ENCODE measurements at places on chromosomes 3 and 15.
A peak's percentile ranks its signal among the peaks of the same experiment; 100 is the strongest.

GRCh38 chr3:140655678-140656077 is 22.2 kb upstream of the TRIM42 start:
- DNase-seq, result no peak

DNA sequence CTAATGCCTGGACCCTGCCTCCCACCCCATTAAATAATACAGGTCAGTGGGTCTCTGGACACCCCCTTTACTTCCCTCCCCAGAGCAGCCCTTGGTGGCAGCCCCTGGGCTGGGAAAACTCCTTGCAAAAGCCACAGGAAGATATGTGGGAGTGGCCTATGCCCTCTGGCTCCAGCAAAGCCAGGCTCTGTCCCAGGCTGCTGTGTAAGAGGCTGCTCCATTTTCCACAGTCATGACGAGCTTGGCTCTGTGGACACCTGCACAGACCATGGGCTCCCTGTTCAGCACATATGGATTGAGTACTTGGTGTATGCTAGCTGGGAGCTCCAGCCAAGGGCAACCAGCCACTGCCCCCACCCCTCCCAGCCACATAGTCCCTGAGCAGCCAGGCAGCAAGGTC is 13.0 kb downstream of the CACNA2D2 start:
- no peak for DNase-seq

DNA sequence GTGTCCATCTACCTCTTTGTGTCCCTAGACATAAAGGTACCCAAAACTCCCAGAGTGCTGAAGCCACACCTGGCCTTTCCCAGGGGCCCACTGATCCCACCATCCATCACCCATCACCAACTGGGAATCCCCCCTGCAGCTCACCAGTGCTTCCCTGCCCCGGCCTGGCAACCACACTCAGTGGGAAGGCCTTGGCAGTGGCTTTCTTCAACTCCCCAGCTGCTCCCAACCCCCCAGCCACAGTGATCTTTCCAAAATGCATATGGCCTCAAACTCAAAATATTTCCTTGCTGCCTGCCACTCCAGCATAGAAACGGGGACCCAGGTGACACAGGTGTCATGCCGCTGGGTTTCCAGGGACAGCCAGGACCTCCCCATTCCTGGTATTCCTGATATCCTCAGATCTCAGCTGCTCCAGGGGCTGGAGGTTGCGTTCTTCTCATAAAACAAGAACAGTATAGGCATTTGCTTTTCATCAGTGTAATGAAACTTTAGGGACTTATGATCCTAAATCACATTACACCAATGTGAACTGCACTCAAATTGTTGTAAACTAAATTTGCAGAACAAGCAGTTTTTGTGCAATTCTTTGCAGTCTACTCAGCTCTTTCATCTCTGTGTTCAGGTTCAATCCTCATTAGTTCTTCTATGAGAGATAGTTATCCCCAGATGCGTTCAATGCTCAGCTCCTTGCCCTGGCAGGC is 1.3 kb downstream of the OCA2 start:
- no peak for DNase-seq

DNA sequence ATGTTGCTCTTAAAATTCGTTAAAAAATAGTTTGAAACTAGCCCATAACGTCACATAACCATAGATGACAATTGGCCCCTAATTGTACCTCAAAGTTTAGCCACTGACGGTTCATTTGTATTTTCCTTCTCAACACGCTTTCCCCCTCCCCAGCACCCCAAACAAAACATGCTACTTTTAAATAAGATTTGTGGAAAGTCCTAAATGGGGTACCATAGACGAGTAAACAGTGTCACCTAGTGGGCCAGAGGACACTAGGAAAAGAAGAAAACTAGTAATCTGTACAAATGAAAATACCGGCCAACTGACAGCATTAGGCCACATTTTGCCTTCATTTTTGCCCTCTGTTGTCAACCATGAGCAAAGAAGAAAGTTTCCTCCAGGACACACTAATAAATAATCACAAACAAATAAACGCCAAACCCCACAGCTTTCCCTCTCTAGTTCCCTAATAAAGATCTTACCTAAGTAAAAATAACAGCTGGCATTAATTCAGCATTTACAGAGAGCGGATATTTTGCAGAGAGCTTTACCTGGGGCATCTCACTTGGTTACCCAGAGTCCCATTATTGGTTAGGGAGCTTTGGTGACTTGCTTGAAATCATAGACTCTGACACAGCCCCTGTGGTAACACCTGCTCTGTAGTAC is 175.1 kb upstream of the ATP11B start:
- peak; percentile 35 for DNase-seq

DNA sequence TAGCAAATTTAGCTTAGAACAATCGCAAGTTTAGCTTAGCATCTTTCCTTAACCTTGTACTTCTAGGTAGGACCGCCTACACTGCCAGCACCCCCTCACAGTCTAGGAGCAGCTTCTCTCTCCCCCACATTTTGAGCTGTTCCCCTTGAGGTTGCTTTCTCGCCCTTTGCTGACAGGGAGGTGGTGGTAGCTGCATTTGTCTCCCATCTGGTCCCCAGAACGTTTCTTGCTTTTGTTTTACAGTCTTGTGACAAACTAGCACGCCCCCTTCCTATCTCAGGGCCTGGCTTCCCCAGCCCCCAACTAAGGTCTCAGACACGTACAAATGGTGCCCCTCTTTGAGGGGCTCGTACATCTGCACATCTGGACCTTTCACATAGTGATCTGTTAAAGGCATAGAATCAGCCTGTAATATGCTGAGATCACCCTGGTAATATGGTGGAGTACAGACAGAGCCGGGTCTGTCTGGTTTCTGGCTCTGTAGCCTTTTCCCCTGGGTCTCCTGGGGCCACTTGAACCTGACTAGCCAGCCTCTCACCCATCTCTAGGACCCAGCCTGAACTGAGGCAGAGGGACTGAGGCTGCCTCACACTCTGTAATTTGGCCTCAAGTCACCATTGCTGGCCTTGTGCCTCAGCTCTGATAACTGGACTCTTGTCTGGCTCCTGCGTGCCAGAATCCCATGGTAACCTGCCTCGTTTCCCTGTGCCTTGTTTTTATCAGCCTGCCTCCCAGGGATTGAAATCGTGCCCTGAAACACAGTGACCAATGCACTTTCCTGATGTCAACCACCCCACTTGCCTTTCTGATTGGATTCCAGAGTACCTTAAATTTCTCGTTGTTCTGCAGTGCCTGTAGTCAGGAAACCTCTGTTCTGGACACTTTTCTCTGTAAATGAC is 27.7 kb downstream of the CRTC3 start:
- DNase-seq, result no peak

- no peak for DNase-seq
Observed at GRCh38 chr15:100716456-100717085, 114.2 kb downstream of the ASB7 start.

- DNase-seq, result no peak
Observed at GRCh38 chr3:124780356-124780755, 50.1 kb downstream of the UMPS start.

DNA sequence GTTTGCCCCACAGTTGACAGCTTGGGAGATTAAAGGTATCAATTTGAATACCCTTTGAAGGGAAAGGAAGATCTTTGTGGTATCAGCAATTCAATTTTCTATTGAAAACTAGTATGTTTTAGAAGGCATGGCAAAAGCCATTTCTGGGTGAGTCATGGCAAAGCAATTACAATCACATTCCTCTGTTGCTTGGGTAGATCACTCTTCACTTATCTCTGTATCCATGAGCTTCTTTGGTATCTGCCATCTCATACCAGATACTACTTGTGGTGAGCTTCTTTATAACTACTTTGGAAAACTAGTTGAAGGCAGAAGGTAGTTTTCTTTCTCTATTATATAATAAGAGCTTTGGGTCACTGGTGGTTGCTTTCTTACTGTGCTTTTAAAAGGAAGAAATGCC is 28.3 kb upstream of the LSAMP start:
- no peak for DNase-seq

GRCh38 chr3:17260257-17260656 is 375.5 kb downstream of the PLCL2 start:
- no peak for DNase-seq

GRCh38 chr15:71782422-71783165 is 27.8 kb upstream of the NR2E3 start:
- no peak for DNase-seq

GRCh38 chr3:141400073-141400971 is 32.0 kb downstream of the ZBTB38 start:
- DNase-seq, result peak; percentile 57

DNA sequence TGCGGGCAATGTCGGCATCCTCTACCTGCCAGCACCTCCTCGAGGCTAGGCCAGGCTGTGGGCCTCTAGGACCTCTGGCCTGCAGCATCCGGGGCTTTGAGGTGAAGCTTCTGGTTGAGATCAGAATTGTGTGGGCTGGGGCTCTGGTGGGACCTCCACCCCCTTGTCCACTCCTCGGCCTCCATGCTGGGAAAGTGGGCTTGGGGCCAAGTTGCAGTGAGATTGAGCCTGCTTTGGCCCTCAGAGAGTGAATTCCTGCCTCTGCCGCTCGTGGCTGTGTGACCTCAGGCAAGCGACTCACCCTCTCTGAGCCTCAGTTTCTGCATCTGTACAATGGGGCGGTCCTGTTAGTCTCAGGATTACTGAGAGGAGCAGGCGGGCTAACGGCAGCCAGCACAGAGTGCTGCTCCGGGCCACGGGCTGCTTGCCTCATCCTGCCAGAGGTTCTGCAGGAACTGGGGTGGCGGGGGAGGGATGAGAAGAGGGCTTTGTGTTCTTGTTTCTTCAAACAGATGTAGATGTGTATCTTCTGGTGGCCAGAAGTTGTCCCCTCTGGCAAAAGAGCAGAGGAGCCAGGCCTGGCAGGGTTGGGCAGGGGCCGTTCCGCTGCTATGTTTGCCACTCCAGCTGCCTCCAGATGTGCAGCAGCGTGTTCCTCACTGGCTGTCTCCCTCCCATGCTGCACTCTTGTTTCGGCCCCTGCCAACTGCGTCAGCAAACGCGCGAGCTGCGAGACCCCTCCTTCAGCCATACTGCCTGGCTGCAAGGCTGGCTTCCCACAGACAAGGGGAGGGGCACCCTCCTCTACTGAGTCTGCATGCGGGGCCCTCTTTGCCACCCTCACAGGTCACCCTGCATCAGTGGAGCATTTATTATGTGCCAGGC is 33.7 kb downstream of the FBLN2 start:
- DNase-seq, result no peak

DNA sequence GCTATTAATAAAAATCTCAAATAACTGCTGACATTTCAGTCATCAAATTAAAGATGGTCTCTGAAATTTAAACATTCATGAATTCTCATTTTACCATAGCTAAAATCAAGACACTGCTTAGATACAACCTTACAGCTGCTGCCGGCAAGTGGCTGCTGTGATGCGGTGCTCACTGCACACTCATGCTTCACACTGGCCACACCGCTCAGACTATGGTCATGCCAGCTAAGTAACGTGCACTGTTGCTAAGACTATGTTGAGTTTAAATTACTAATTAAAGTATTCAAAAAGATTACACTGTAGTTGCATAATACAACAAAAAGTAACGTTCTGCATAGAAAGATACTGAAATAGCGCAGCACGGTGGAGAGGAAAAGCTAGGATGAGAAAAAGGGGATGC is 12.1 kb downstream of the ATP13A3 start:
- DNase-seq, result no peak

DNA sequence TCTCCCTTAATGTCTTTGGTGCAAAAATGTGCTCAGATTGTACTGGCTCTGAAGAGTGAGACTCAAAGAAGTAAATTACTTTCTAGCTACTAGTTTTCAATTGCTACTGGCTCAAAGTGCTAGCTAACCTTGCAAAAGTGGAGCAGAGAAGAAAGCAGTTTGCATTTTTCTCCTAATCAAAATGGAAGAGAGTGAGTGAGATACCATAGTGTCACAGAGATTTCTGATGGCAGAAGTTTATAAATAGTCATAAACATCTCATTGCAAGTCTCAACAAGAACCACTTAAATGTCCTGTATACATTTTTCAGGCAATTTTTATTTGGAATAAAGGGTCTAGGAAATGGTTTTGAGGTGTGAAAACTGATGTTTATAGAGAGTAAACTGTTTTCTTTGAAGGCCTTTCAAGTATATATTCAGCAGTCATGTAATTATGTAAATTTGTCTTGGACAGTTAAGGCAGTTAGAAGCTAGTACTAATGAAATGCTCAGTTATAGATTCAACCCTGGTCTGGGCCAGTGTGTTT is 237.7 kb upstream of the GOLIM4 start:
- DNase-seq, result no peak

GRCh38 chr15:69606921-69607500 is 154.4 kb downstream of the RPLP1 start:
- DNase-seq, result no peak

DNA sequence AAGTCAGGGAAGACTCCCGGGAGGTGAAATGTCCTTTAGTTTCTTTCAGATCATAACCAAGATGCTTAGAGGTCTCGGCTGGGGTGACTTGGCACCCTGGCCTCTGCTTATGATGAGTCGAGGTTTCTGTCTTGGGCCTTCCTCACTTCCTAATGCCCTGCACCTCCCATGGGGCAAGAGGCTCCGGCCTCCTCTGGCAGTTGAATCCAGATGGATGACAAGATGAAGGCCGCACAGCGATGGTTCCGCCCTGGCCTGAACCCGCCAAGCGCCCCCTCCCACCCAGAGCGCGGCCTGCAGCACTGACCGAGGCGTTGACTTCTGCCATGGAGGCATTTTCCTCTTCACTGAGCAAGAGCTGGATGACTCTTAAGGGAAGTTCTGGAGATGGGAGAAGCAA is 31.3 kb downstream of the MUC20 start:
- no peak for DNase-seq

- no peak for DNase-seq
Observed at GRCh38 chr3:181431748-181432147, 280.0 kb upstream of the SOX2 start.

GRCh38 chr3:125351814-125352456 is 23.2 kb downstream of the ZNF148 start:
- no peak for DNase-seq

GRCh38 chr3:28575746-28576613 is 227.4 kb upstream of the AZI2 start:
- peak; percentile 25 for DNase-seq

DNA sequence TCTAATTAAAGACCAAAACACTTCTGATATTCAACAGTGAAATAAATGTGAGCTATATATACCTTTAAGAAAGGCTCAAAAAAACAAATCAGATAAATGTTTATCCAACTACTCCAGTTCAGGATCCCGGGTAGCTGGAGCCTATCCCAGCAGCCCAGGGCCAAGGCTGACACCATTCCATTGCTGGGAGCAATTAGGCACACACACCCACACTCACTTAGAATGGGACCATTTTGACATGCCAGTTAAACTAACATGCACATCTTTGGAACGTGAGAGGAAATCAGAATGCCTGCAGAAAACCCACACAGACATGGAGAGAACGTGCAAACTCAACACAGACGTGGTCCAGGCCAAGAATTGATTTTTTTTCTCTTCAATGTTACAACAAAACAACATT is 30.0 kb upstream of the PLSCR4 start:
- no peak for DNase-seq

DNA sequence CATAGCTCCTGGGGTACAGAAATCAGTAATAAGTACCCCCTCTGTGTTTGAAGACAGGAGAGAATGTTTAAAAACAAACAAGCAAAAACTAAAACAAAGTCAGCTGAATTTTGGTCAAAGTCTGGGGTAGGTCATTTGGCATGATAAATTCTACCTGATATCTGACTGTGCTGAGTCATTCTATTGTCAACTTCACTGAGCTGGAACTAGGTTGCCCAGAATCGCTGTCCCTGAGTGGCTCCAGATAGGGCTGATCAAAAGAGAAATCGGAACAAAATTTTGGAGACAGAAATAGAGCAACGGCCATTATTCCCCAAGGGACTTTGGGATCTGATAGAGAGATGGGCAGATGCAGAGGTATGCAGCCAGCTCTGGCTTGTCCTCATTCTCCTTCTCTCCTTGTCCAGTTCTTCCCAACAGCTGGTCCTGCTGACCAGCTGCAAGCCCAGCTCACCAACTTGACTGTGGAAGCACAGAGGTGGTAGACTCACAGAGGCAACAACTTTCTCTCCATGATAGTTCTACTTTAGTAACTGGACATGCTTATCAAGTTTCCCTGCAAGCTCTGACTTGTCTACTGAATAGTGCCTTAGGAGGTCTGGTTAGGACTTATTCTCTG is 57.3 kb upstream of the MYRIP start:
- DNase-seq, result no peak
